ENCODE measurements at places on chromosomes 11 and 22.

GRCh38 chr22:49334976-49335375, 492.7 kb downstream of the BRD1 start:
- no peak for DNase-seq

DNA sequence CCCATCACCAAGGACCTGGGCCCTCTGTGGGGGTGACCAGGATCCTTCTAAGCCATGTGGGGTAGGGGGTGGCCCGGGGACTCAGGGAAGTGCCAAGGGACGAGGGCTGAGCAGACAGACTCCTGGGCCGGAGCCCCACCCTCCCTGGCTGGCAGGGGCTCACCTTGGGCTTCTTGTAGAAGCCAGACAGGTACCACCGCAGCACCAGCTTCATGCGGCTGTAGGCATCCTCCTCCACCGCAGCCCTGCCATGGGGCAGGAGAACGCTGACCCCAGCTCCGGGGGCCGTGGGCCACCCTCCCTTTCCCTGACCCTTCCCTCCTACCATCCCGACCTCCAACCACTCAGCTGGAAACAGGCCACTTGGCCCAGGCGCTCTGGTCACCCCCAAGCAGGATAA, 45.9 kb upstream of the CARS1 start:
- DNase-seq, result no peak

DNA sequence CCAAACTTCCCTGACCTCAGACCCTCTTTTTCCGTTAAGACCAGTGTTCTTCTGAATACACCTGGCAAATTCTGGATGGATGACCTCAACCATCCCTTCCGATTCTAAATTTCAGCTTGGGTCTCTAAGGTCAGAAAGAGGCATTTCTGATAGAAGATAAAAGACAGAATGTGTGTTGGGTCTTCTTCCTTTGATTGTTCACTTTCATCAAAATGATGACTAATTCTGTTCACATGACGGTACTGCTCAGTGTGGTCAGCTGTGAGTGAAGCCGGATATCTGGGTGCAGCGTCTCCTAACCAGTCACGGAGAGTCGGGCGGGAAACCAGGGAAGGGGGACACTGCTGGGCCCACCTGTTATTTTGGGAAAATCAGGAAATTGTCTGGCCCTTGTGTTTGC, 151.6 kb upstream of the NAV2 start:
- peak; percentile 48 for DNase-seq

- no peak for DNase-seq
These were observed 42.9 kb upstream of the DAGLA start for GRCh38 chr11:61637277-61637676.

GRCh38 chr11:114163830-114164401, 104.4 kb downstream of the ZBTB16 start:
- DNase-seq, result peak; percentile 70

All from cardiac muscle cell (in vitro differentiated cells and primary cell).